ENCODE measurements at places on chromosomes 12 and 14.

GRCh38 chr12:115835445-115835844 lies 442.0 kb downstream of the MED13L start:
- no peak for DNase-seq

DNA sequence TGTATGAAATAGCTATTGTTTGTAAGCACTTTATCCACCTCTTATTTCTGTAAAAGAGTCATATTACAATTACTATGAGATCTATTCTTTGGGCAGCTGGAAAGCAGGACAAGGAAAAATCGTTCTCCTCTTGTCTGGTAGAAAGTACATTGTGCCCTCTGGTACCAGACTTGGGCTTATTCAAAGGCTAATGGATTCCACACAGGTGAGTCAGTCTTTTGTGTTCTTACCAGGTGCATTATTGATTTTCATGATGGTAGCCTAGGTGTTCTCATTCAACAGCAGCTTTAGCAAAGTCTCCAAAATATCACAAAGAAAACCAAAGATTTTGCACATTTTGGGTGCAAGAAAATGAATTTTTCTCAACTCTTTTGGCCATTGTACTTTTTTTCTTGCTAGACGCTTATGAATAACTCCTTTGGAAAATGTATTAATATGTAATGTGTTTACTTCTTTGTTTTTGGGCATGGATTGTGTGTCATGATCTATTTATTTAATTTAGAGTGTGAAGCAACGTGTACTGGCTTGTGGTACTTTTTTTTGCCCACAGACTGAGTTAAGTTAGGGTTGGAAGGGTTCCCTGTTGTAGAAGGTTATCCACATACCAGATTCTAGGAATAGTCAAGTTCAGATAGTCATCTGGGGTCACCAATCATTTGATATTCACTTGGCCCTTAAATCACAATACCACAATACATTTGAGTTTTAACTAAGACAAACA lies 26.2 kb downstream of the MNAT1 start:
- no peak for DNase-seq

GRCh38 chr12:71763677-71764379 lies 9.2 kb downstream of the RAB21 start:
- no peak for DNase-seq

DNA sequence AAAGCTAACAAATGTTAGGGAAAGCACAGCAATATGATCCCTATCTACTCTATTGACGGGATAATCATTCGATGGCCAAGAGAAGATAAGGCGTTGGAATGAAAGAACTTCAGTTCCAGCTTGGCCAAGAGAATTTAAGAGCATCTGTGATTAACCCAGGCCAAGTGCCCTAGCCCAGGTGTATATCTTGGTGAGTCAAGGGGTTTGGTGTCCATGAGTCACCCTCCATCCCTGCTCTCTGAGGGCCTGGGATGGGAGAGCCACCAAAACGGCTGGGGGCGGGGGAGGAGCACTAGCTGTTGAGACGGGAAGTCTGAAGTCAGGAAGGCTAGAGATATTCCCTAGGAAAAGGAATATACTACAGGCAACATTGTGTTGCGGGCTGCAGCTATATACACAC lies 13.0 kb downstream of the TBPL2 start:
- no peak for DNase-seq

- no peak for DNase-seq
Measured at GRCh38 chr12:71661977-71662530, 1.6 kb downstream of the ZFC3H1 start.
